Activated T-helper 17 cell treated with anti-CD3 and anti-CD28 coated beads, Interleukin-2, amount 50 U/mL, for 72 hours (primary cell): ENCODE measurements at places on chromosomes 16 and 17.

DNA sequence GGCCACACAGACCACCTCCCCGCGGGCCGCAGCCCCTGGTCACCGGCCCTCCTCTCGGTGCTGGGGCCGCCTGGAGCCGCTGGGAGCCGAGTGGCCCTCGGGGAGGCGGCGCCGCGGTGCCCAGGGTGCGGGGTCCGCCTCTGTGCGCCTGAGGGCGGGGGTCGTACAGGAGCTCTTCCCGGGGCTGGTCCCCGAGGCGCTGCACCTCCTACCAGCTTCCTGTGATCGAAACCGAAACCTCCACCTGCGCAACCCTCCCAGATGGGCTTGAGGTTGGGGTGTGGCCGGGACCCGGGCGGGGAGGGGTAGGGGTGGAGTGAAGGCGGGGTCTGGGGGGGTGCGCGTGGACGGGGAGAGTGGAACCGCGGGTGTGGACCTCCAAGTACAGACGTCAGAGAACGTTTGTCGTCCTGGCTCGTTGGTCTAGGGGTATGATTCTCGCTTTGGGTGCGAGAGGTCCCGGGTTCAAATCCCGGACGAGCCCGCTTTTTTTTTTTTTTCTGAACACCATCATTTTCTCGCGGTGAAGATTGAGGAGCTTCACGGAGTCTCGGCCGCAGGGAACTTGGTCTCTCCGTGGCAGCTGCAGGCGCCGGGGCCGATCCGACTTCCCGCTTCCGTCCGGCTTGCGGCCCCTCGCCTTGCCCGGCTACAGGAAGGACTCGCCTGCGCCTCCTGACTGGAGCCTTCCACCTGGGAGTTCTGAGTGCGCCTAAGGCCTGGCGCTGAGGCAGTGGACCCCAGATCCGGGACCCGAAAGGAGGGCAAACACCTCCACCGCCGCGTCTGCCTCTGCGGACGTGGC lies 23.9 kb downstream of the ZNF213 start:
- ATAC-seq, result peak; percentile 75

GRCh38 chr16:52308051-52308450 lies 238.9 kb downstream of the TOX3 start:
- ATAC-seq, result no peak

DNA sequence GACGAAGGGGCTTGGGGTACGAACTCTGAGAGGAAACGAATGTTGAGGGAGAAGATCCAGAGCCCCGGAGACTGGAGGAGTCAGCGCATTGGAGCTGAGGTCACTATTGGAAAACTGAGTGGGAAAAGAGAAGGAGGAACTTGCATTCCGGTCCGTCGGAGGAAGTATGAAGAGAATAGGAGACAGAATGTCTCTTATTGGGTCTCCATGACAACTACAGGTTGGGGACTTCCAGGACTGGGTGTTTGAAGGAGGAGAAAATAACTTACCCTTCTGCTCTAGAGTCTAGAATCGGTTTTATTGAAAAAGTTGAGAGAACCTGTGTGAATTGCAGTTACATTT lies 537 bp downstream of the GOSR1 start:
- ATAC-seq, result peak; percentile 28

- no peak for ATAC-seq
Measured at GRCh38 chr17:72244956-72245355, 124.1 kb downstream of the SOX9 start.

DNA sequence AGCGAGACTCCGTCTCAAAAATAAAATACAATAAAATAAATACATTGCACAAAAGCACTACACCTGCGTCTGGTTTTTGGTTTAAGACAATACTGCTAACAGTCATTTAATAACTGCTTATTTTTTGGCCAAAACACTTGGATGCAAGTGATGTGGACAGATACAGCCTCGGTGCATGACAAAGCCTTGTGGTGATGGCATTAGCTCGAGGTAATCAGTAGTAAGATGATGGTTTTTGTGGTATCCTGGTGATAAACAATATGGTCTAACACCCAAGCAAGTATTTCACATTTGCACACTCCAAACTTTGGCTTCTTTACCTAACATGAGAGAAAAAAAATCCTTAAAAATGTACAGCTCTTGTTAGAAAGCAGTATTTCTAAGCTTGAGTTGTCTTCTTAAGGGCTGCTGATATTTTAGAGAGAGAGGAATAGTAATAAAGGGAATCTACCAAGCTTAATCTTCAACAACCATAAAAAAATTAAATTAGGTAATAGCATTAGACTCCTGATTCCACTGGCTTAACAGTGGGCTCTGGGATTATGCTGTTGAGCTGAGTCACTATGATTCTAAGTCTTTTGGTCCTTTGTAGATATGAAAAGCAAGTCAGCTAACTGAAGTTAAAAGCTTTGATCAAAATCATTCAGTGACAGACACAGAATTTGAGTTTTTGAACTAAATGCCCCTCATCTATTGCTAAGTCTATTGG lies 111.1 kb downstream of the VPS53 start:
- ATAC-seq, result no peak

DNA sequence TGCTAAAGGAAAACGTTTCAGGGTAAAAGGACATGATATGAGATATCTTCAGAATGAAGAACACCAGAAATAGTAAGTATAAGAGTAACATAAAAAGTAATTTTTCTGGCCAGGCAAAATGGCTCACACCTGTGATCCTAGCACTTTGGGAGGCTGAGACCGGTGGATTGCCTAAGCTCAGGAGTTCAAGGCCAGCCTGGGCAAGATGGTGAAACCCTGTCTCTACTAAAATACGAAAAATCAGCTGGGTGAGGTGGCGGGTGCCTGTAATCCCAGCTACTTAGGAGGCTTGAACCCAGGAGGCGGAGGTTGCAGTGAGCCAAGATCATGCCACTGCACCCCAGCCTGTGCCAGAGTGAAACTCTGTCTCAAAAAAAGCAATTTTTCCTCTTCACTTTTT lies 56.6 kb upstream of the NFAT5 start:
- no peak for ATAC-seq

GRCh38 chr17:72598695-72599094 lies 477.9 kb downstream of the SOX9 start:
- ATAC-seq, result no peak

GRCh38 chr17:1461198-1461944 lies 5.3 kb upstream of the CRK start:
- no peak for ATAC-seq

DNA sequence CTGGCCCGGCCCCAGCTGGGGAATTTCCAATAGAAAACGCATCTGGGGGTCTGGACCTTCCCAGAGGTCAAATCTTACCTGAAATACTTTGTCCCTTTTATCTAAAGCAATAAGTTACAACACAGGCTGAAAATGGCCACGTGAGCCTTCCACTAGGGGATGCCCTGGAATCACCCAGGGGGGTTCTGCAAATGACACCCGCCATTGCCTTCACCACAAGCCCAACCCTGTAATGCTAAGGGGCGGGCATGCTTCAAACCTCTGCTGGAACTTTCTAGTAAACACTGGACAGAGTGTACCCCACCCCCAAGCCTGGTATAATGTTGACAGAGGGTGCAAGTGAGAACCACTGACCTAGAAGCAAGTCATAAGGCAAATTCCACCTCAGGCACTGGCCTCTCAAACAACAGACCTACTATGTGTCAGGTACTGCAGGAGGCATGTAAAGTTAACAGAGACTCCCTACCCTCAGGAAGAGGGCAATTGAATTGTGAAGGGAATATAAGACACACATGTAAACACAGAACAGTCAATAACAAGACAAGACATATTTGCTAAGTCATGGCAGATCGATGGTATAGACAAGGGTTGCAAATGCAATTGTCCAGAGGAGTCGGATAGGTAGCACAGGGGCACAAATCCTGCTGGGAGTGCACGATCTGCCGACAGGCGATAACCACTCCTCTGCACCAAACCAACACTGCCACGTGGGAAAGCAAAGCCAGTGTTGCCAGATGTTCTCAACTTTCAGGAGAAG lies 59.0 kb downstream of the ARHGAP17 start:
- no peak for ATAC-seq

- no peak for ATAC-seq
Measured at GRCh38 chr17:31595666-31596381, 204.3 kb downstream of the RAB11FIP4 start.

DNA sequence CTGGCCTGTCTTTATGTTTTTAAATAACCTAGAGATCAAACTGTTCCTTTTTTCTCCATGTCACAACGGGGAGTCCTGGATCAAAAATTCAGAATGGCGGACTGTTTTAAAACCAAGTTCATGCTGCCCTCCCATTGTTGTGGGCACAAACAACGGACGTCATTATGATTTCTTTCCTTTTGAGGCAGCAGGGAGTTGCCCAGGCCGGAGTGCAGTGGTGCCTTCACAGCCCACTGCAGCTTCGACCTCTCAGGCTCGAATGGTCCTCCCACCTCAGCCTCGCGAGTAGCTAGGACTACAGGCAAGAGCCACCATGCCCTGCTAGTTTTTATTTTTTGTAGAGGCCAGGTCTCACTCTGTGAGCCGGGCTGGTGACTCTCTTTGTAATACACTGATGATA lies 26.5 kb downstream of the NDE1 start:
- no peak for ATAC-seq

DNA sequence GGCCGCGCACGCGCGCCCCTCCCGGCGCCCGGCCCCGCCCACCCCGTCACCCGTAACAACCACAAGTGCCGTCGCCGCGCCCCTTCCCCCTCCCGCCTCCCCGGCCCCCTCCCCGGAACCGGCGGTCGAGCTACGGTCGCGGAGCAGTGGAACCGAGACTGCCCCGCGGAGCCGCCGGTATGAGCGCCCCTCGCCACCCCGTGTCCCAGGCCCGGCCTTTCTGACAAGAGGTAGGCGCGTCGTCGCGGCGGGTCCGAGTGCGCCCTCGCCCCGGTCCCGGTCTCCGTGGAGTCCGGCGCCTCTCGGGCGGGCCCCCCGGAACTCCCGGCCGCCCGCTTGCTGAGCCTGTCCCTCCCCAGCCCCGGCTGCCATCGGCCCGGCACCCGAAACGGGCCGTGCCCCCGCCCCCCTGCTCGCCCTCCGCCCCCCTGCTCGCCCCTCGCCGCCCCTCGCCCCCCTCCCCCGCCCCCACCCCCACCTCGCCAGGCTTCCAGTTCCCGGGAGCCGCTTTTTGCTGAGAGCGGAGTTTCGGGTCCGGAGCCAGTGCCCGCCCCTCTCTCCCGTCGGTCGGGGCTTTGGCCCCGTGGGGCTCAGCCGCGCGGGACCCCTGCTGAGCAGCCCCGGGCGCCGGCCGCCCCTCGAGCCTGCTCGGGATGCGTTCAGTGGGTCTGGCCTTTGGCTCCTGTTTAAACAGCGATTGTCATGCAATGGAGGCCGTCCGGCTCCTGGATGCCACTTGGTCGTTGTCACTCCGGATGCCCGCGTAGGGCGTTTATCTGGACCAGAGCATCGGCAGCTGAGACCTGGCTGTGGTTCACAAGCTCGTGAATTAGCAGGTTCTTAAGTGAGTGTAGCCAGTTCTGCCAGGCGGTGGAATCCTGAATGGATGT lies at the start of gene SEC14L1:
Gene SEC14L1, plus strand, starts transcription at position 92 of the 890 bp plus-strand sequence. CDS start 2,628 bp downstream, outside the sequence.
- ATAC-seq, result peak; percentile 27

DNA sequence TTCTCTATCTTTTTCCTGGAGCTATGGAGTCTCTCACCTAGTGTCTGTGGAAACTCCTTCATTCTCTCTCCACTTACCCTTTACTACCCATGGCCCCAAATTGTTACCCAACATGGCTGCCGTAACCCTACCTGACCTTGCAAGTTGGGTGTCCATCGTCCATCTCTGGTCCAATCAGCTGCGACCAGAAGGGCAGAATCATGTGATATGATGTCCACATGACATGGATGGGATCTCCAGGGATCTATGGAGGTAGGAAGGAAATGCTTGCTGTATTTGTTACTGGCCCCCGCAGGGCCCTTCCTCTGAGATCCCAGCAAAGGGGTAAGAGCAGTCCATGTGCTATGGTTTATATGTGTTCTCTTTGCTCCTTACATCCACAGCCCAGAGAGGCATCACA lies 8.0 kb upstream of the DRC7 start:
- ATAC-seq, result no peak

DNA sequence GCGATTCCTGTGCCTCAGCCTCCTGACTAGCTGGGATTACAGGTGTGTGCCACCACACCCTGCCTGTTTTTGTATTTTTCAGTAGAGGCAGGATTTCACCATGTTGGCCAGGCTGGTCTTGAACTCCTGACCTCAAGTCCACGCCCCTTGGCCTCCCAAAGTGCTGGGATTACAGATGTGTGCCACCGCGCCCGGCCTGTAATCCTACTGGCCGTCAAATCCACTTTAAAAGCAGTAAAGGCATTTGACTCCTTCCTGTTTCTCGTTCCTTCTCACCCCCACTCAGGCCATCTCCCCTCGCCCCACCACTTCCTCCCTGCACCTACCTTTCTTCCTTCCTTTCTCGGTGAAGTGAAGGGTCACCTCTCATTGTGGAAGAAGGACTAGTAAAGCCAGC lies 69.4 kb upstream of the CREBBP start:
- no peak for ATAC-seq

DNA sequence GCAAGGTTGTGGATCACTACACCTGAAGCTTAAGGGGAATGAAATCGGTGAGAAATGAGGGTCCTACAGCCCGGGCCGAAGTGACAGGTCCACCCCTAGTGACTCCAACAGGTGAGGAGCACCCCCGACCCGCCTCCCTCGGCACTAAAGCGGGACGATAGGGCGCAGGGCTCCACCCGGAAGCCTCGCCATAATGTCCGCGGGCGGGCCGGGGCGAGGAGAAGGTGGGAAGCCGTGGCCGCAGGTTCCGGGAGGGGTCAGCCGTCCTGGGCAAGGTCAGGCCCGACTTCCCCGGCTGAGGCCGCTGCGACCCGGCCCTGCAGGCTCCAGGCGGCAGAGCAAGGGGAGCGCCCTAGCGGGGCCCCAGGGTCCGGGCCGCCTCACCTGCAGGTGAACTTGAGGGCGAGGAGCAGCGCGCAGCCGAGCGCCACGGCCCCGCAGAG lies 543 bp downstream of the TXNDC11 start:
- ATAC-seq, result peak; percentile 33

DNA sequence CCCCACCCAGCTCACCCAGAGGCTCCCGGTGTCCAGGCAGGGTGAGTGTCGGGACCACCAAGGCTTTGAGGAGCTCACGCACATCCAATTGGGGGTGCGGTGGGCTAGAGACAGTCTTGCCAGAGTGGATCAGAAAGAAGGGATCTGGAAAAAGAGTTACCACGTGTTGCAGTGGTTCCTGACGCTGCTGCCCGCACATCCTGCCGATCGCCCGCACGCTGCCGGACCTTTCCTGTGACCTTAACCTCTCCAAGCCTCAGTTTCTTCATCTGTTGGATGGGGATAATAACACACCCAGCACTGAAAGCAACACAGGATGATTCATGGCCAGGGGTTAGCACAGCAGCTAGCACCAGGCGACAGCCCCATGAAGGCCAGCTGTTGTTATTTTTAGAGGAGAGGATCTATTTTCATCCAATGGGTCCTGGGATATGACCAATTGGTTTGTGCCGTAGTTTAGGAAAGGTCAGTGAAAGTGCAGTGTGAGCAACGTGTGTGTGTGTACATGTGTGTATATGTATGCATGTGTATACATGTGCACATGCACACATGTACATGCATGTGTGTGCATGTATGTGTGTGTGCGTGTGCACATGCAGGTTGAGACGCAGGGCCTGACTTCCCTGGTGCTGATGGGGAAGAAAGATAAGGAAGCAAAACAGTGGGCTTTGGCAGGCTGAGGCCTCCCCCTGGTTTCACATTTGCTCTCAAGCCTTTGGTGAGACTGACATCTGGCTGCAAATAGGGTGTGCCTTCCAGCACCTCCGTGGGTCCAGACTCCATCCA lies 2.5 kb downstream of the ITGAX start:
- no peak for ATAC-seq
